Fibroblast of skin of abdomen (primary cell): ENCODE measurements at places on chromosomes 6 and 20.

GRCh38 chr6:167735951-167736288 is 90.8 kb upstream of the AFDN start:
- no peak for DNase-seq

GRCh38 chr6:37052027-37052628 is 46.7 kb downstream of the FGD2 start:
- no peak for DNase-seq

- DNase-seq: peak; percentile 49
These were observed 15.8 kb downstream of the TIAM2 start for GRCh38 chr6:155010940-155011339.

DNA sequence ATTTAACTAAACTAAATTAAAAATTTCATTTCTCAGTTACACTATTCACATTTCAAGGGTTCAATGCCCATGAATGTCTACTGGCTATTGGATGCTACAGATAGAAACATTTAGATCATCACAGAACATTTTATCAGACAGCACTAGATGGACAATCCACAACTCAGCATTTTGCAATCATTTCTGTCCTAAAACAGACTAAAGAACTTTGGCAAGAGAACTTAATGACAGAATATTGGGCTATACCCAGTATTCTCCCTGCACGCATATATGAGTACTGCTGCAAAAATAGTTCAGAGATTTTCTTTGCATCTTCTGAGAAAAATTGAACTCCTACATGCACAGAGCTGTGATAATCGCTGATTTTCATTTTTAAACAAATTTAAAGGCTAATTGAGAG is 36.1 kb upstream of the FBXO30 start:
- DNase-seq: no peak

DNA sequence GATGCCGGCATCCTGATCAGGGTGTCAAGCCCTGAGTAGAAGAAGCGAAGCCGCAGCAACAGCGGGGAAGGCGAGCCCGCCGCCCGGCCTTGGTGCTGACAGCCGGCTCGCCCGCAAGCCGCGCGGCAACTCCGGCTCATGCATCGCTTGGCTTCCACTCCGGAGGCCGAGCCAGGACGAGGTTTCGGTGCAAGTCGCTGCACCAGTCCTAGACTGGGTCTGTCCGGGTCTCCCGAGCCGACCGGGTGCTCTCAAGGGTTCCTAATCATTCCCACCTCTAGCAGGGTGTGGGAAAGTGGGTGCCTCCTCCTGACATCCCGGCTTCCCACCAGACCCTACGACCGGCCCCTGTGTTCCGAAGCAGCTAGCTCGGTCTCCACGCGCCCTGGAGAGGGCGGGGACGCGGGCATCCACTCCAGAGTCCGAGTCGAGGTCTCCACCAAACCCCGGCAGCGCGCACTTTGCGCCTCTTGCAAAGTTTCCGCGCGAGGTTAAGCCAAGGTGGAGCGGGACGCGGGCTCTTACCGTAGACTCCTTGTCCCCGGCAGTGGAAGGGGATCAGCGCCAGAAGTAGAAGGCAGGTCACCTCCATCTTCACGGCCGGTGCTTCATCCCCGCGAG is 1.4 kb downstream of the MDGA1 start:
- no peak for DNase-seq

GRCh38 chr6:34110610-34111009 is 35.3 kb downstream of the GRM4 start:
- DNase-seq: no peak

- DNase-seq: no peak
These were observed 119.9 kb downstream of the SOX4 start for GRCh38 chr6:21713481-21713880.

DNA sequence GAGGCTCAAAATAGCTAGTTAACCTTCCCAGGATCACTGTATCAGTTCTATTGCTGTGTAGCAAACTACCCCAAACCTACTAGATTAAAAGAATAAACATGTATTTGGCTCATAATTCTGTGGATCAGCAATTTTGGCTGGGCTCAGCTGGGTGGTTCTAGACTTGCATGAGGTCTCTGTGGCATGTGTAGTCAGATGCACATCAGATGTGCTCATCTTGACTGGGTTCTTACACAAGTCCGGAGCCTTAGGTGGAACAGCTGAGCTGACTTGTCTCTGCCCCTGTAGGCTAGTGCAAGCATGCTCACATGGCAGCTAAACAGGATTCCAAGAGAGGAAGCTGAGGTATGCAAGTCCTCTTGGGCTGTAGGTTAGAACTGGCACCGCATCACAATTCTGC is 173.2 kb upstream of the PRND start:
- DNase-seq: no peak

- DNase-seq: peak; percentile 33
These were observed 397.9 kb downstream of the SAMD5 start for GRCh38 chr6:147906361-147906760.

DNA sequence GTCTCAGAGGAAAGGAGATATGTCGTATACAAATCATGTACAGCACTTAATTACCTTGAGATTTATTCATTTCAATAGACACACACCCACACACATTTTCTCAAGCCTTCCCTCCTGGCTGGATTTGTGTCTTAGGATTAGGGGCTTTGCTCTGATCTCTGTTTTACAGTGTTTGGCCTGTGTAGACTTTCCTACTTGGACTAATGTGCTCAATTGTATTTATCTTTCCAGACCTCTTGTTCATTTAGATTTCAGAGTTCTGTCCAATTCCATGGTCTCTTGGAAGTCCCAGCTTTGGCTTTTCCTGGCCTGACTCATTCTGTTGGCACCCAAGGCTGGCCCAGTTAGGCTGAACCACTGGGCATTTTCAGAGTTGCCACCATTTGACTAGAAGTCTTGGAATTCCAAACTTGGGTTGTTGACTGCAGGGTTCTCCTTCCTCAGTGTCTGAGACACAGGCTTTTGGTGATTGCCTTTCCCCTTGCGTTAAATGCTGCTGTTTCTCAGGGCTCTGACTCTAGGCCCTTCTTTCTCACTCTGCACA is 8.9 kb upstream of the RFPL4B start:
- no peak for DNase-seq
